ENCODE measurements at places on chromosomes 11 and 22.

- DNase-seq = no peak
These were observed 195.9 kb downstream of the BCR start for GRCh38 chr22:23376256-23376655.

DNA sequence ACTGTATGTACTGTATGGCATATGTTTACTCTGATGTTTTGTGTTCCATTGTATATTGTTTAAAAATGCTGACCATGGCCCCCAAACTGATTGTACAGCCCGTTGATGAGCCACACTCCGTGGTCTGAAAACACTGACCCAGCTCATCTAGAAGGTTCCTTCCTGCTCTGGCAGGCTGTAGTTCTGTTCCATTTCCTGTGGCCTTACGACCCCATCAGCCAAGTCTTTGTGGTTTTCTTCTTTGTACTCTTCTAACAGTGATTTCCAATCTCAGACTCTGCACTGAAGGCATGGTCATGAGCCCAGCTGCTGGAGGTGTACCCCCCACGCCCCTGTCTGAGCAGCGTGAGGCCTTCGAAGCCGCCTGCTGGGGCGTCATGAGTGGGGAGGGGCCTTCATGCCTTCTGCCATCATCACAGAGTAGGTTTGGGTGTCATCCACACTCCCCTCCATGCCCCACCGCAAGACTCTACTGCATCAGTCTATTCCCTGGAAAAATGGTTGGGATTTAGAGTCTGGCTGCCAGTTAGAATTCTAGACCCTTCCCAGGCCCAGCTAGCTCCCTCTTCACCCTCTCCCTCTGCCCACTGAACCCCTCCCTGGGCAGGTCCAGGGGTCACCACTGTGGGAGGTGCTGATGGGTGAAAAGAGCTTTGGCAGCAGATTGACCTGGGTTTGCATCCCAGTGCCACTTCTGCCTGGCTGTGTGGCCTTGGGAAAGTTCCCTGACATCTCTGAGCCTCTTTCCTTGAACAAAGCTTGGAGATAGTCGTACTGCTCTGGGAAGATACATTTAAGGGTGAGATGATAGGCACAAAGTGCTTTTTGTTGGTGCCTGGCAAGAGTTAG lies 11.3 kb upstream of the C11orf96 start:
- DNase-seq = no peak

GRCh38 chr11:75155570-75156422 lies 4.9 kb downstream of the SLCO2B1 start:
- no peak for DNase-seq

DNA sequence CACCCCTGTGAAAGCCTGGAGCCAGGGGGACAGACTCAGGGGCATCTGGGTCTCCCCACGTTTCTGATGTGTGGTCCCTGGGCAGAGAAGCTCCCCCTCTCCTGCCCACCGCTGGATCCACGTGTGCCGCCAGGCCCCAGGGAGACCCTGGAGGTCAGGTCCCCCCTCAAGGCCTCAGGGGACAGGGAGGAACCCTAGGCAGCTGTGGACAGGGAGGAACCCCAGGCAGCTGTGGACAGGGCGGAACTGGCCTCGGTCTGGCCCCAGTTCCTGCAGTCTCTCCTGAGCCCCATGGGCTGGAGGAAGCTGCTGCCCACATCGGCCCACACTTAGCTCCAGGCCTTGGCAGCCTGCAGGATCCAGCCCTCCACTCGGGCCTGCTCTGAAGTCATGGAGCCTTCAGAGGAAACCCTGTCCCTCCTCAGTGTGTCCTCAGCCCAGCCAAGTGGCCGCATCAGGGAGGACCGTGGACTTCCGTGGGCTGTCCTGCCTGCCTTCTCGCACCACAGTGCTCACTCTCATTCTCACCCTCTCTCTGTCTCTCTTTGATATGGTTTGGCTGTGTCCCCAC lies 127.7 kb downstream of the BRD1 start:
- no peak for DNase-seq

DNA sequence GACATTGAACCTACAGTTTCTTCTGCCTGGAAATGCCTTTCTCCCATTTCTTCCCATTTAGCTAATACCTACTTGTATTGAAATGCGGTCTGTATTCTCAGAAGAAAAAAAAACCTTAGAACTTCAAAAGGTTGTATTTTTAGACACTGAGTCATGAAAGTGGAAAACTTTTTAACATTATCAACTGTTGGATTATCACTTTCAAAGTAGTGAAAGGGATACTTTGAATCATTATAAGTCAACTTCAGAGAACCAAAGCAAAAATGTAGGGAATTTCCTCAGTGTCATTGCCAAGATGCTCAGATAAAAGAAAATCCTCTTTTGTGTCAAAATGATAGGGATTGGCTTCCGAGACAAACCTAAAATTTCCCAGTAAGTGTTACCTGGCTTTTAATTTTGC lies 6.6 kb downstream of the HOATZ start:
- no peak for DNase-seq

All from cerebellar cortex (tissue), 1 donor.